ENCODE measurements at places on chromosomes 2 and 18. TPM values are rescaled to one million over a fixed set of nuclear protein-coding genes. Genes with fewer than 3 reads are reported as not detected.

LIMS4 gene
- total RNA-seq, result 0.85 TPM

REEP1 gene
- total RNA-seq, result not detected

OR6B2 gene
- not detected for total RNA-seq

FBXO15 gene
- 0.70 TPM for total RNA-seq

ALKAL2 gene
- not detected for total RNA-seq

LTBP1 gene
- 0.37 TPM for total RNA-seq

UGT1A4 gene
- total RNA-seq, result not detected

GRCh38 chr2:231819447-231820042 lies 33.3 kb downstream of the COPS7B start:
- H3K36me3 ChIP-seq, result peaks cover 3% of the 10 kb centered on the region
- H3K27ac ChIP-seq, result no peak overlapping the region
- DNase-seq, result no peak
- H3K4me1 ChIP-seq, result no peaks in the 10 kb centered on the region
- H3K4me3 ChIP-seq, result no peak overlapping the region

DNA sequence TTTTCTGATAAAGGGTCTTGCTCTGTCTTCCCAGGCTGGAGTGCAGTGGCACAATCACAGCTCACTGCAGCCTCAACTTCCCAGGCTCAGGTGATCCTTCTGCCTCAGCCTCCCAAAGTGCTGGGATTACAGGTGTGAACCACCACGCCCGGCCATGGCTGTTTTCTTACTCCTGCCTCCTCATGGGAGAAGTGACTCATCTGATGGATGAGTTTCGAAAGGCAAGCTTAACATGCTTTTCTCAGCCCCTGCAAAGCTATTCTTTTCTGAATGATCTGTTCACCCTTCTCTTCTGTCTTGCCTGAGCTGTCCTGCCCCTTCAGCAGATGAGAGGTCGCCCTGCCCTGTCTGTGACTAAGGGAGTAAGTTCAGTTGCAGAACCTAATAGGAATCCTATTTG lies 929 bp upstream of the CREG2 start:
- peaks cover 72% of the 10 kb centered on the region for H3K27me3 ChIP-seq
- no peaks in the 10 kb centered on the region for H3K36me3 ChIP-seq
- H3K4me3 ChIP-seq, result no peak overlapping the region
- peaks cover 11% of the 10 kb centered on the region for H3K4me1 ChIP-seq
- no peak overlapping the region for H3K27ac ChIP-seq

DNA sequence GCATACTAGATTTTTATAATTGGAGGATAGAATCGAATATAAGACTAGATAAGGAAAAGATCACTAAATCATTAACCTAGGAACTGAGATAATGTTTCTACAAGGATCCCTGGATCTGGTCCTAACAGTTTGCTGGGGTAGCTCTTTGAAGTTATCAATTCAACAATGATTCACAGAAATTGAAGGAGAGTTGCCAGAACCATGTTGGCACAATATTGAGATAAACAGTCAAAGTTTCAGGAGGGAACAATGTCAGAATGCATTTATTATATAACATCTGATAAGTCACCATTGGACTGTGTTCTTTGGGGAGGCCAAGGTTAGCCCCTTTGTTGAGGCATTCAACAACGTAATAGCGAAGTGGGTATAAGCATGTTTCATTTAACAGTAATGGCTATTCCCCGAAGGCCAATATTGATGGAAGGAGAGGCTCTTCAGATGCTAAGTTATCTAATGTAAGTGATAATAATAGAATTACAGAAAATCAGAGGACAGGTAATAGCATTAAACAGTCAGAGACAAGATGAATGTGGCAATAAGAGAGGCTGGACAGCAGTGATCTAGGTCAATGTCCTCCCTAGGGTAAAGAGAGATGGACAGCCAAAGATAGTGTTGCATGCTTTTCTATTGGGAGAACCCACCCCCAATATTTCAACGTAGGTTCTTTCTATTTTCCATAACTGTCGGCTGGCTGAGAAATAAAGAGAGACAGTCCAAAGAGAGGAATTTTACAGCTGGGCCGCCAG lies 604.8 kb upstream of the GYPC start:
- DNase-seq, result no peak
- H3K27me3 ChIP-seq, result no peaks in the 10 kb centered on the region
- H3K36me3 ChIP-seq, result no peaks in the 10 kb centered on the region
- H3K4me1 ChIP-seq, result no peaks in the 10 kb centered on the region

DNA sequence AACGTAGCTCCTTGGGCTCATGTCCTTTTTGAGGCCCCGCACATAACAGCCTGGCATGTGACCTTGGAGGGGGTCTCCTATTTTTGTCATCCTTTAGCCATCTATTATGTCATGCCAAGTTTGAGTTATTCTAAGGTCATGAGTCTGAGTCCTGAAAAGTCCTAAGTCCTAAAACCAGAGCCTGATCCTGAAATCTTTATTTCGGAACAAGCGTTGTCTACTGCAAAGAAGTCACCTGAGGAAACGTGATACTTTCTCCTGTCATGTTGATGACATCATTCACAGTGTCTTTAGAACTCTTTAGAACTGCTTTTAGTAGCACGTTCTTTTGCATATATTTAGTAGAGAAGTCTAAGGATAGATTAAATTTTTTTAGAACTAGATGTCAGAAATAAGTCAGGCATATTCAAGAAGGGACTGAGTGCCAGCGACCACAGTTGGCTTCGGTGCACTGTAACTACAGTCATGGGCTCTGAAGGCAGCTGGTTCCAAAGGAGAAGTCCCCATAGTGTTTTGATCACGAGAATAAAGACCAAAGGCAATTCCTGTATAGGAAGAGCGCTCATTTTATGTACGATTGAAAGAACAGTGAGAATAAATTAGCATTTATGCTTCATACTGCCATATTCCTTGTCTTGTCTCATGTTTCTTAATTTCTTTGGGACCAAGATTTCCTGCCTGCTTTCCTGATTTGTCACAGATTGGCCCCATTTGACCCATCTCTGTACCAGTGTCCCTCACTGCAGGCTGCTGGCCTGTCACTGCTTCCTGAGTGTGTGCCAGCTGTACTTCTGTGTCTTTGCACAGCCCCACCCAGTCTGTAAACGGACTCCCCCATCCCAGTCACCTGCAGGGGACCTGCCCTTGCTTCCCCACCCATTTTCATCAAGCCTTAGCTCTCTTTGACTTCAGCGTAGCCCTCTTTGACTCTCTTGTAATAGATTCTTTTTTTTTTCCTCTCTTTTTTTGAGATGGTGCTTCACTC lies 75.8 kb downstream of the ASAP2 start:
- H3K36me3 ChIP-seq, result no peaks in the 10 kb centered on the region
- H3K4me3 ChIP-seq, result no peak overlapping the region
- H3K27ac ChIP-seq, result no peak overlapping the region
- peaks cover 37% of the 10 kb centered on the region for H3K27me3 ChIP-seq

DNA sequence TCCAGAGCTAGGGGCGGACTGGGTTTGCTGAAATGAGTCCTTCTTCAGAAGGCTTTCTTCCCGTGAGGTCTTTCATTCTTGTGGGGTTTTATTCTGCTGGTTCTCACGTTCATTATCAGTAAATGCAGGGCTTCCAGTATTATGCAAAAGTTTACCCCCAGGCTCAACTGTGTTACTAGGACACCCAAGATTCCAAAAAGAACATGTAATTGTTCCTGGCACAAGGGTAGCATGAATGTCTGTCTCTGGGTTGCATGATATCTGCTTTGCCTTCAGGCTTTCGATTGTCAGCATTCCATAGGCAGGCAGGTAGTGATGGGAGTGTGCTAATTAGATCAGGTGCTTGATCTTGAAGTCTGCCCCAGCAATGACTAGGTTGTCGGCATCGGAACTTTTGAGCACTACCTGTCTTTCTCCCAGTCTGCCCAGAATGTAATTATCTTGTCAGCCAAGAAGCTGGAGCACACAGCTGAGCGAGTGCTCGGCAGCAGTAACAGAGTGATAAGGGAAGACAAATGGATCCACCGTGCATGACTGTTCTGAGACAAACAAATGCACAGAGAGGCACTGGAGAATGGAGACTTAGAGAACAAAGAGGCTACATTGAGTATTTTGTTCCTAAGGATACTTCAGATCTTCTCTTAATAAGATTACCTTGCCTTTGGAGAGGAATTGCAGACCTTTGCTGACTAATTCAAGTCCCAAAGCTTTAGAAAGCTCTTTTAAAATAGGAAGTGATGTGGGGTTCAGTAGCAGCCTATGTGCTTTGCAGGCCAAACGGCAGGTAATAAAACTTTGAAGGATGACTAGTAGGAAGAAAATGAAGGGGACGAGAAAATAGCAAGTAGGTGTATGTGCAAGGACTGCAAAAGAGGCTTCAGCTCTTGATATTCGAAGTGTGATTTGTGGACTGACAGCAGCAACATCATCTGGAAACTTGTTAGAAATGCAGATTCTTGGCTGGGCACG lies 41.9 kb downstream of the ITGB6 start:
- DNase-seq, result no peak
- H3K4me1 ChIP-seq, result no peaks in the 10 kb centered on the region
- no peak overlapping the region for H3K27ac ChIP-seq
- peaks cover 2% of the 10 kb centered on the region for H3K27me3 ChIP-seq
- no peak overlapping the region for H3K4me3 ChIP-seq
- no peaks in the 10 kb centered on the region for H3K36me3 ChIP-seq

- no peak overlapping the region for H3K27ac ChIP-seq
- no peaks in the 10 kb centered on the region for H3K27me3 ChIP-seq
- DNase-seq, result no peak
- H3K4me3 ChIP-seq, result no peak overlapping the region
Observed at GRCh38 chr18:12637393-12637792, 20.5 kb downstream of the SPIRE1 start.

- no peaks in the 10 kb centered on the region for H3K36me3 ChIP-seq
- no peaks in the 10 kb centered on the region for H3K4me1 ChIP-seq
- H3K4me3 ChIP-seq, result no peak overlapping the region
- DNase-seq, result no peak
Observed at GRCh38 chr18:48968412-48969215, 17.8 kb upstream of the SMAD7 start.

GRCh38 chr2:62197011-62197924 lies 1.4 kb downstream of the B3GNT2 start:
- H3K36me3 ChIP-seq, result peaks cover 9% of the 10 kb centered on the region
- no peaks in the 10 kb centered on the region for H3K27me3 ChIP-seq
- peaks cover 52% of the 10 kb centered on the region for H3K4me1 ChIP-seq
- H3K27ac ChIP-seq, result peak overlapping the region; percentile 95
- H3K4me3 ChIP-seq, result peak overlapping the region; percentile 76

DNA sequence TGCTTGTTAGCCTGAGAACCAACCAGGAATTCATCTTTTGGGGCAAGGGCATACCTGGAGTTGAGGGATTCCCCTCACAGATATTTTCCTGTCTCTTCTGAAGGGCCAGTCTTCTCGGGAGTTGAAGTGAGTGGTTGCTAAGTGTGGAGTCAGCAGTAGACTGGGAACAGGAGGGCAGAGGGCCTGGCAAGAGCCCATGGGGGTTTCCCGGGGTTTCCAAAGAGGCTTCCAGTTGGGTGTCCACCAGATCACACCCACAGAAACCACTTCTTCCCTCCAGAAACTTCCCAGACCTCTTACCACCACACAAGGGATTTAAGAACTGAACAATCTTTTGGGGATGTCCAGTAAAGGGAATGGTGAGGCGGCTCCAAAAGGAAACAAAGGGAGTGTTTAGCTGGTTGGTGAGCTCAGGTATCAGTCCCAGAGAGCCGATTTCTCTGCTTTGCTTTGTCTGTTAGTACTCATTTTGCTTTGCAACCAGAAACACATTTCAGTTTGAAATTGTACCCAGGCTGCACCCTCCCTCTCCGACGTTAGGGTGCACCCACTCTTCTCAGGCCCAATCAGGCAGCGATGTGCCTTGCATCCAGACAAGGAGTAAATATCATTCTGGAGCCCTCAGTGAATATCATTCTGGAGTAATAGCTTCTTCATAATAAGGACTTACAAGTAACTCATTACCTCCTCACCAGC lies 47.5 kb upstream of the SPATS2L start:
- H3K4me1 ChIP-seq, result no peaks in the 10 kb centered on the region
- peaks cover 34% of the 10 kb centered on the region for H3K27me3 ChIP-seq
- no peaks in the 10 kb centered on the region for H3K36me3 ChIP-seq

GRCh38 chr2:143572421-143572820 lies 443.2 kb downstream of the ARHGAP15 start:
- H3K36me3 ChIP-seq, result peaks cover 38% of the 10 kb centered on the region
- H3K4me3 ChIP-seq, result no peak overlapping the region
- H3K27ac ChIP-seq, result no peak overlapping the region

DNA sequence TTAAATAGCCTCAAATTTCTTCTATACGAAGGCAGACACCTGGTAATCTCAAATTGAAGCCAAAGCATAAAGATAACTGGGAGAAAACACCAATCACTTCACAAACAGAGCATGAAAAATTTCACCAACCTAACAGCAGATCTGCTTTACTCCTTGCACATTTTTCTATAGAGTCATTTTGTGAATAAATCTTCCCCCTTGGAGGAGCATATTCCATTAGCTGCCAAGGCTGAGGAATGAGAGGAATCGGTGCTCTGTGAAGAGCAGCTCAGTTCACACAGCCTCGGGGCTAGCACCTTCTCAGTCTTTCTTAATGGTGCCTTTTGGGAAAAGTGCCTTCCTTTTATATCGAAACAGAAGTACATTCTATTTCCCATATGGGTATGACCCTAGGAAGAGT lies 1313.7 kb upstream of the NRXN1 start:
- H3K4me1 ChIP-seq, result no peaks in the 10 kb centered on the region
- no peaks in the 10 kb centered on the region for H3K36me3 ChIP-seq
- H3K27me3 ChIP-seq, result no peaks in the 10 kb centered on the region
- no peak overlapping the region for H3K4me3 ChIP-seq

GRCh38 chr2:32258242-32258641 lies 6.4 kb downstream of the NLRC4 start:
- H3K4me3 ChIP-seq, result no peak overlapping the region
- H3K27ac ChIP-seq, result no peak overlapping the region
- no peaks in the 10 kb centered on the region for H3K36me3 ChIP-seq
- H3K4me1 ChIP-seq, result peaks cover 3% of the 10 kb centered on the region

DNA sequence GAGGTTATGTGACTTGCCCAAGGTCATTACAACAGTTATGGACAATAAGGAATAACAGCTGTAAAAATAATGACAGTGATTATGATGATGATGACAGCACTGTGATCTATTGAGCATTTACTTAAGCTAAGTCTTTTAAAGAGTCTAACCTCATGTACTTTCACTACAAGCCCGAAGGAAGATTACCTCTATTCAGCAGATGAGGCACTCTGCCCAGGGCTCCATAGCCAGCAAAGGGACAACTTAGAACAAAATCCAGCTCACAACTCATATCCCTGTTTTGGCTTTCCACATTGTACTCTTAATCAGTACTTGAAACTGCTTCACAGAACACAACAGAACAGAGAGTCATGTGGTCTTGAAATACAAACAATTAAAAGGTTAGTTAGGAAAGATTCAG lies 290.2 kb downstream of the ZNF385B start:
- H3K4me3 ChIP-seq, result no peak overlapping the region
- no peak for DNase-seq
- H3K4me1 ChIP-seq, result no peaks in the 10 kb centered on the region
- no peaks in the 10 kb centered on the region for H3K27me3 ChIP-seq
- H3K27ac ChIP-seq, result no peak overlapping the region
- H3K36me3 ChIP-seq, result no peaks in the 10 kb centered on the region

DNA sequence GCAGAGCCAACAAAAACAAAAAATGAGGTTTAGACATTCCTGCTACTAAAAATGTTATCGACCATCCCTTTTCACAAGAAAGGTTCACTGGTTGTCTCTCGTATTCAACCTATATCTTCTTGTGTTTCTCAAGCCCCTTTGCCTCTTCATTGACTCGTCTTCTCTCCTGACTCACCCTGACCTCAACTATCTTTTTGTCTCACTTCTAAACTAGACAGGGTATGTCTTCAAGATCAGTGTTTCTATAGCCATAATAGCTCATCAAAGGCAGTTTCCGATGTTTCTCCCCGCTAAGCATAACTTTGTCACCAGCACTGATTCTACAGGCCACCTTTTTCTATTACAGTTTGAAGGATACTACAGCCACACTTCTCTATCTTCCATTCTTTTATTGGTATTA lies 178.4 kb downstream of the MEMO1 start:
- H3K4me1 ChIP-seq, result no peaks in the 10 kb centered on the region
- no peaks in the 10 kb centered on the region for H3K36me3 ChIP-seq
- peaks cover 5% of the 10 kb centered on the region for H3K27me3 ChIP-seq
- no peak for DNase-seq
- no peak overlapping the region for H3K4me3 ChIP-seq
- no peak overlapping the region for H3K27ac ChIP-seq
